ENCODE measurements at places on chromosomes 2 and 18.
A peak's percentile ranks its signal among the peaks of the same experiment; 100 is the strongest.

DNA sequence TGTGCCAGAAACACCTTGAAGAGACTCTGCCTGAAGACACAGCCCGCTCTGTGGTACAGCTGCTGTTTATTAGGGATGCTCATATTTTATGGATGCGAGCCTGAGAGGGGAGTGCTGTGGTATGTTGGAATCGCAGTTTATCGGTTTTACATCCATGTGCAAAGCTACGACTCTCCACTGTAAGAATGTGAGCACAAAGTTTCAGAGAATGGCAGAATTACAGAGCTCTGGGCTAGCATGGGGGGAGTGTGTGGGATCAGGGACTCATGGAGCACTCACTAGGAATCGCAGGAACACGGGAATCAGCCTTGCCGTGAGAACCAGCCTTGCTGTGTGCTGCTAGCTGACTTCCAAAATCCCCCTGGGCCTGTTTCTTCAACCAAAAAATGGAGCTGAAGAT lies 199.9 kb downstream of the RNF144A start:
- no peak for DNase-seq

GRCh38 chr2:43454791-43455190 lies 141.0 kb downstream of the THADA start:
- DNase-seq, result no peak

- DNase-seq, result peak; percentile 11
These were observed 246.1 kb upstream of the TNP1 start for GRCh38 chr2:217105733-217106649.

DNA sequence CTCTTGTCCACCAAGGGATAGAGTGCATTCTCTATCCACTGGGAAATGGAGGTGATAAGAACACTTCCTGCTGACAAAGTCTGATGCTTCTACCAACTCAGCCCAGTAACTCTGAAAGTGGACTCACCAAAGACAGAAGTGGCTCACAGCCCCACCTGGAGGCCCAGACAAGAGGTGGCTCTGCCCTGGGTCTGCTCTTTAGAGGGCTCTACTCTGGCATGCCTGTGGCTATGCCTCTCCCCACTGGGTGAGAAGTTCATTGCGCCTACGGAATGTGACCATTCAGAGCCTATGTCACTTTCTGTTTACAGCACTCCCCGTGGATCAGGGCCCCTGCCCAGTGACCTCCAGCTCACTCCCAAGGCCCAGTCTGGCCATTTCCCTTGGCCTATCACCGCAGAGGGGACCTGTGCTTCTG lies 13.5 kb upstream of the XDH start:
- no peak for DNase-seq

GRCh38 chr2:143026411-143027054 lies 102.7 kb upstream of the ARHGAP15 start:
- DNase-seq, result no peak

GRCh38 chr18:58499527-58500221 lies 129.2 kb downstream of the ALPK2 start:
- DNase-seq, result no peak

- DNase-seq, result no peak
These were observed 163.4 kb downstream of the INHBB start for GRCh38 chr2:120509213-120509815.

GRCh38 chr2:60072609-60073008 lies 480.8 kb downstream of the BCL11A start:
- no peak for DNase-seq

- no peak for DNase-seq
These were observed 90.5 kb downstream of the RBM43 start for GRCh38 chr2:151171186-151171585.

GRCh38 chr2:146228020-146228393 lies 1616.8 kb upstream of the ACVR2A start:
- DNase-seq, result no peak

GRCh38 chr18:55024564-55024963 lies 65.3 kb upstream of the CCDC68 start:
- DNase-seq, result no peak

GRCh38 chr18:3857544-3857943 lies 407.6 kb downstream of the TGIF1 start:
- no peak for DNase-seq

GRCh38 chr2:20447437-20448245 lies 767 bp downstream of the RHOB start:
- peak; percentile 37 for DNase-seq

DNA sequence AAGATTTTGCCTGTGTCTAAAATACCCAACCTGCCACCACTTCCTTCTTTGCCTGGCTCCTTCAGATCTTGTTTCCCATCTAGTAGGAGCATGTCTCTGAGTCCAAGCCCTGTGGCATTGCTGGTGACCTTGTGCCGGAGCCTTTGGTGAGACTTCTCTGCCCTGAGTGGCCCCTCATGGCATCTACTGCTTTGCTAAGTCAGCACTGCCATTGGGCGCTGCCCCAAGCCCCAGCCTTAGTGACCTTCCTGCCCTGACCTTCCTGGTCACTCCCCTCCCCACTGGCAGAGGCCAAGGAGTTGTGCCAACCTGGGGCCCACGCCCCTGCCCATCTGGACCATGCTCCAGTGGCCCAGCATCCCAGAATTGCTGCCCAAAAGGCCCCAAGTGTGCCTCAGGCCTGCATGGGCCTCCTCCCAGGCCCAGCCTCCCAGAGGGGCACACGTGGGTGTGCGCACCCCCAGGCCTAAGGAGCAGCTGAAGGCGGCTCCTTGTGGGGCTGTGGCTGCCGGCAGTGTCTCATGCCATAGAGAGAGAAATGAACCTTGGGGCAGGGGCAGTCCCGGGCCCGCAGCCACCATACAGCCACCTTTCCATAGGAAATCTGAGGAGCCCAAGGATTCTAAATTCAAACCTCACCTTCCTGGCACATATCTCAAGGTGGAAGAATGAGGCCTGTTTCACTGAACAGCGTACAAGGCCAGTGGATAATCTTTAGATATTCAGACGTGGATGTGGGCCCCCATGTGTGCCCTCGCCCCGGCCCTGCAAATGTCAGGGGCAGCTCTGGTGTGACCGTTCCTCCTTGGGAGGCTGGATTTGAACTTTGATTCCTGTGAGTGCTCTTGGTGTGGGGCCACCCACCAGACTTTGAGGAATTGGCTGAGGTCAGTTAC lies 100.2 kb upstream of the SLC66A3 start:
- DNase-seq, result no peak

- DNase-seq, result peak; percentile 5
These were observed 487.6 kb downstream of the METTL4 start for GRCh38 chr18:2083691-2084090.

DNA sequence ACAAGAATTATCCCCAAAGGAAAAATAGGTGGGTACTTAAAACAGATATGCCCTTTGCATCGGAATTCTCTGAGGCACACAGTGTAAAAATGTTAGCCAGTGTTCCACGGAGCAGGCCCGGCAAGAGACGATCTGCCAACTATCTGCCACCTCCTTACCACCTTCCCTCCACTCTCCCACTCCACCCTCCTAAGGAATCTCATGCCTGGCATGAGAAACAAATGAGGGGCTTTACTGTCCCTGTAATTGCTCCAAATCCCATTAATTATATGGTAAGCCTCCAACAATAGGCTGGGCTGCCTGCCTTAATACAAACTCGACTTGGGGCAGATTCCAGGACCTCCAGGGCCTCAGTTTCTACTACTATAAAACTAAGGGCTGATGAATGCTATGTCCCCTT lies 102.3 kb downstream of the ZBTB7C start:
- no peak for DNase-seq

DNA sequence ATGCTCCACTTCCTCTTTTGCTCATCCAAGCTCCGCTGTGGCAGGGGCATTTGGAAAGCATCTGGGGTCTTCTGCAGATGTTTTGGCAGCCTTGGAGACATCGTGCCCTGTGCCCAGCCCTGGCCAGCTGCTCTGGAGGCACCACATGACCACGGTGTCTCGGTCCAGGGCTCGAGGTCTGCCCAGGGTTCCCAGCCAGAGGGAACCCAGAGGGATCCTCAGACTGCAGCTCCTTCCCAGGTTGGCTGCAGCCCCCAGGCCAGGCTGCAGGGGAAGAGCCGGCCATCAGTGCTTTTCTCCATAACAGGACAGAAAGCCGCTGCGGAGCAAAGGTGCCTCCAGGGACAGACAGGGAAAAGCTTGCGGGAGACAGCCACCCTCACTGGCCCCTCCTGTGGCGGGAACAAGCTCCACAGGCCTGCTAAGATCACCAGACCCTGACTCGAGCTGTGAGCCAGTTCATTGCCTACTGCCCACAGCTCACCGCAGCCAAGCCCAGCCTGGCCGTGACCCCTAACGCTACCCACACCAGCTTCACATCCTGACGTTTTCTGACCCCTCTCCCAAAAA lies 74.7 kb downstream of the SMAD7 start:
- no peak for DNase-seq

Measured in stimulated activated CD4-positive, alpha-beta T cell treated with anti-CD3 and anti-CD28 coated beads, Interleukin-15, amount 100 ng/mL, for 24 hours (primary cell).